ENCODE measurements at places on chromosomes 5 and 9. TPM values are rescaled to one million over a fixed set of nuclear protein-coding genes. Genes with fewer than 3 reads are reported as not detected.

ANKRD31 gene
- total RNA-seq: 0.99 TPM

EQTN gene
- not detected for total RNA-seq

DNA sequence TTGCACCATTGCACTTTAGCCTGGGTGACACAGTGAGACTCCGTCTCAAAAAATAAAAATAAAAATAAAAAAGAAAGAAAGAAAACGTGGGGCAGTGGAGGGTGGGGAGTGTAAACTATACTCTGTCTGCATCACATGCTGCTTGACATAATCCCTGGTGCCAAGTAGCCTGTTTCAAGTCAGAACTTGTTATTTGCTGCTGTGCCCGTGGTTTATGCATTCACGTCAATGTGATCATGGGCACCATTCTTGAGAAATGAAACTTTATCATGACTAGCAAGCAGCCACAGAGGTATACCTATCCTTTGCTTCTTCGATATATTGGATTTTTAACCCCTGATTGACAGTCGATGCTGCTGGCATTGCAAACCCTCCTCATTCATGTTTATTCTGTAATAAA, 4.1 kb upstream of the SMU1 start:
- H3K27ac ChIP-seq: no peak overlapping the region
- H3K4me3 ChIP-seq: no peak overlapping the region
- DNase-seq: no peak
- H3K27me3 ChIP-seq: no peaks in the 10 kb centered on the region
- H3K4me1 ChIP-seq: peaks cover 17% of the 10 kb centered on the region

GRCh38 chr5:31362931-31363568, 168.8 kb downstream of the DROSHA start:
- no peaks in the 10 kb centered on the region for H3K4me1 ChIP-seq
- H3K36me3 ChIP-seq: no peaks in the 10 kb centered on the region
- peaks cover 11% of the 10 kb centered on the region for H3K27me3 ChIP-seq
- H3K4me3 ChIP-seq: no peak overlapping the region

UGT3A1 gene
- total RNA-seq: not detected

DNA sequence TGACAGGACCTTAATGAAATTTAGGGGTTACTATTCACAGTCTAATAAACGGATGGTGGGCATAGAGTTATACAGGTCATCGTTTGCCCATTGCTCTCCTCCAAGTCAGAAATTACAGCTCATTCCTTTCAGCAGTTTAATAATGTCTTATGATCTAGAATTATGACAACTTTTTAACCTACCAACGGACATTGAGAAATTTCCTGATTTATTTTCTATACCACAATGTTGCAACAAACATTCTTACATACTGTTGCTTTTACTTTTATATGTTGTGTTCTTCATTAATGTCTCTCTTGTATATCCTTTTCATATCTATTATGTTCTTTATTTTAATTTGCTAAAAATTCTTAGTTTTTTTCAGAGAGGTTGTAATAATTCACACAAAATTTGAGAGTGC, 152.8 kb upstream of the PRLR start:
- no peak overlapping the region for H3K27ac ChIP-seq
- no peaks in the 10 kb centered on the region for H3K36me3 ChIP-seq
- peaks cover 17% of the 10 kb centered on the region for H3K27me3 ChIP-seq

DNA sequence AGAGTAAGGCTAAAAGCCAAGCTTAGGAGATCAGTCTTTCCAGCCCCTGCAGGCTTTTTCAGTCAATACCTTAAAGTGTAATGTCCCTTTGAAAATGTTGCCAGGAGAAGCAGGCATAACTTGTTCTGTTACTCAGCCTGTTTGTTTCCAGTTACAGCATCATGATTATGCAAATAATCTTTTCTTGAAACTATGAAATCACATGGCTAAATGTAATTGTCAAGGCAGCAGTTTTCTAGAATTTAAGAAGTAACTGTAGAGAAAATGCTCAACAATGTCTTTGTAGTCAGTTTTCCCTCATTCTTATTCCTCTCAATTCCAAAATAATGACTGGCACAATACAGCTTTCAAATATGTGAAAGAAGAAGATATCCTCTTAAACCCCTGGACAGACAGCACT, 1.9 kb upstream of the GPR107 start:
- H3K36me3 ChIP-seq: no peaks in the 10 kb centered on the region
- no peaks in the 10 kb centered on the region for H3K27me3 ChIP-seq
- H3K4me3 ChIP-seq: peak overlapping the region; percentile 53
- no peak for DNase-seq
- peak overlapping the region; percentile 30 for H3K27ac ChIP-seq

FAM153A gene
- total RNA-seq: 27.3 TPM
